Thymus (tissue), 14 donors: ENCODE measurements at places on chromosomes 12 and 14.

DNA sequence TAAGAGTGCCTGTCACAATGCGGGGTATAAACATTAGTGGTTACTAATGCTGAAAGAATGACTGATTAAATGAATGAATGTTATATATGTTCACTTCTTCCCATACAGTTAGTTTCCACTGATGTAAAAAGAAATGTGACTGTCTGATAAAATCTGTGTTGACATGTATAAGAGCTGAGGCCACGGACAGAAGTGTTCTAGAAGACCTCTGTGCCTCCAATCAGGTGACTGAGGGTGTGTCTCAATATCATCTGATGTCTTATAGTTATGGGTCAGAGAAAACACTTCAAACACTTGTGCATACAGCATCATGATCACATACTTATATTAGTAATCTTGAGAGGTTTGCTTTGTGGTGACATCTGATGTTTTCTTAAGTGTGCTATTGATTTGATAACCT is 183.4 kb downstream of the TTC7B start:
- DNase-seq, result no peak

- DNase-seq, result no peak
Observed at GRCh38 chr12:90575995-90576394, 379.0 kb downstream of the CCER1 start.

- DNase-seq, result no peak
Observed at GRCh38 chr12:2281446-2281845, 228.7 kb downstream of the CACNA1C start.

DNA sequence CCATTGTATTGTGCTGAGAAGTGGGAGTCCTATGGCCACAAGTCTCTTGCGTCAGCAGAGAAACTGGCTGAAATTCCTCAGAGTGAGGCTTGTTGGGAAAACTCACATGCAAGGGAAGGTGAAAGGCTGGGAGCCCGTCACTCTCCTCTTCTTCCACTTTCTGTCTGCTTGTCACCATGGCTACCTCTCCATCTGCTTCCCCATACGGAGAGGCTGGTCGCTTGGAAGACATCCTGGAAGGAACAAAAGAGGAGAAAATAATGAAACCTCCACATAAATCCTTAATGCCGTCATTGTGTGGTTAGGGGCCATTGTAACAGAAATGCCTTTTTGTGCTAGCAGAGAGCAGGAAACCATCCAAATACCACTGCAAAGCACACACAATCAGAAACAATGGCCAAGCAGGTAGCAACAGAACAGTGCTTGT is 53.7 kb downstream of the SOX5 start:
- DNase-seq, result no peak

GRCh38 chr12:15320881-15321280 is 1.4 kb upstream of the PTPRO start:
- no peak for DNase-seq

DNA sequence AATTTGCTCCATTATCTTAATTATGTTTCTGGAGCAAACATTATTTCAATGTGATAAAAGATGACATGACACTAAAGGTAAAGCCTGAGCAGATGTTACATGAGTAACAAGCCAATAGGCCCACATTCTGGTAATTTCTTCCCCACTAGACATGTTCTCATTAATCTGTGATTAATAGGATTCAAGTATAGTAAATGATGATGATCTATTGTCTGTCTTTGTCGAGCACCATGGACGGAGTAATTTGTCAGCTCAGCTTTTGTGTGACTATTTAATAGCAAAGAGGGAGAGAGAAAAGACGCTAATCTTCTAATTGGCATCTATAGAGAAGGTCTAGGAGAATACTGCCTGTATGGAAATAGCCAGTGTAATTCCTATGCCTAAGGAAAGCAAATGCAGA is 62.2 kb upstream of the INSM2 start:
- no peak for DNase-seq

GRCh38 chr12:114812858-114813761 is 129.1 kb upstream of the TBX3 start:
- DNase-seq, result no peak

DNA sequence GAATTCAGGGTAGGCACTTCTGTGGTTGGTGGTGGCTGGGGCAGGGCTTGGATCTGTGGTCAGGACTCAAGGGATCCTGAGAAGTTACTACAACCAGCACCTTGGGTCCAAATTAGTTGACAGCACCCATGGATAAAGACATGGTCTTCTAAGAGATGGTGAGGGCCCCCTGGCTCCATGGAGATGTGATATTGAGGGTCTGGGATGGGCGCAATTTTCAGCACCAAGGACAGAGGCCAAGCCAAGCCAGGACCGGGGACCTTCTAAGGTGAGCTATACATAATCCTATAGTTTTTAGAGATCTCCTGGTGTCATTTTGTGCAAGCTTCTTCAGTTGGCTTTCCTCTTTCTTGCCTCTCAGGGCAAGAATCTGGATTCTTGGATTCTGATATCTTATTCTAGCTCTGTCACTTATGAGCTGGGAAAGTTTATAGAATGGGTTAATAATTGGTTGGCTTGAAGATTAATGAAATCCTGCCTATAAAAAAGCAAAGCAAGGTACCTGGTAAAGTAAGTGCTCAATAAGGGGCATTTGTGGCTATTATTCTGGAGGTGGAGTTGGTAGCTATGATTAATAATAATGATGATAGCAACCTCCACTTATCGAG is 130.1 kb upstream of the LHX5 start:
- DNase-seq, result peak; percentile 5

DNA sequence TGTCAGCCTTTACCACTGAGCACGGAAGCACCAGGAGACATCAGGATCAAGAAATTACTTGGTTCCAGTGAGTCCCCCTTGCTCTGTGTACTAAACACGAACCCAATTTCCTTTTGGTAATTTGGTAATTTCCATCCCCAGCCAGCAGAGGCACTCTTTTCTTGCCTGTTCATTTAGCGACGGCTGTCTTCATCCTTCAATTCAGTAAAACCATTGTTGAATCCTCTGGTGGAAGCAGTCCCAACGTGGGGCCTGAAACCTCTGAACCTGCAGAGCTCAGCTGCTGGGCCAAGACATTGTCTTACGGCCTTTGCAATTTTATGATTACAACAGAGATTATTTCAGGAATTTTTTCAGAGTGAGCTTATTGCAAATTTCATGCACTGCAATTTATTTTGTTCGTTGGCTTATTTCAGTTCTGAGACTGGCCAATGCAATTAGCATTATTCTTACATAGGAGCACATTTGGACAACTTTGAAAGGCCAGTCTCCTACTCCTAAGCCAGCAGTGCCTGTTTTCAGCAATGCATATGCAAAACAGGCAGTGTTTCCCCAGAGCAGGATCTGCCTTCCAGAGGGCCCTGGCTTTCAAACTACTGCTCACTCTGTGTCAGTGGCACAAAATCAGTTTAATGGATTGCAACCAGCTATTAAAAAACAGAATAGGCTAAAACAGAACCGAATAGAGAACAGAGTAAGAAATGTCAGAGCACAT is 372.9 kb upstream of the TMEM132C start:
- no peak for DNase-seq

DNA sequence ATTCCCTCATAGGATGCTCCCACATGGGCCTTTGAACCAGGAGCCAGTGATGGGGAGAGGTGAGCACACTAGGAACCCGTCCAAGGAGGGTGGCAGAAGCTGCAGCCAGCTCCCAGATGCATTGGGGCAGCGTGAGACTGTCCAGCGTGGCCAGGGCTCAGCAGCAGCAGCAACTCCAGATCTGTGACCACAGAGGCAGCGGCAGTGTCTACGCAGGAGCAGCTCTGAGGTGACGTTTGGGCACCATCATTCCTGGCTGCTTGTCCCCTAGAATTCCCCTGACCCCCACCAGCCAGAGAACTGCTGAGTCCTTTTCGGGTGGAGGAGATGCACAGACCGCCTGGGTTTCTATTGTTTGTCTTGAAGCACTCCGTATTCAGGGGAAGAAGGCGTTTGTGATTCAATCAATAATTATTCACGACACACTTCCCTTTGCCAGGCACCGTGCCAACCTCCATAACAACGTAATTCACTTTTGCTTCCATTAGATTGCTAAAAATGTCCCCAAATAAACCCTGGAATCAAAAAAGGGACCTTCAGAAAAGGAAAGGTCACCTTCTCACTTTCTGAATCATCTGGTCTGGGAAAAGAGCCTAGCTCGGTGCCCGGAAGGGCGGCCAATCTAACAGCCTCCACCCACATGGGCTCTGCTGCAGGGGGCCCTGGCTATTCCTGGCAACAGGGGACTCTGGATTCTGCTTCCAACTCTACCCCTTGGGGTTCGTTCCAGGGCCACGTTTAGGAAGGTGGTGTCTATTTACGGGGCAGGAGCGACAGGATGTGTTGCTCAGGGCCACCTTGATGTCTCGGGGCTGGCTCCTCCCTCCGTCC is 11.4 kb upstream of the BDKRB2 start:
- no peak for DNase-seq

DNA sequence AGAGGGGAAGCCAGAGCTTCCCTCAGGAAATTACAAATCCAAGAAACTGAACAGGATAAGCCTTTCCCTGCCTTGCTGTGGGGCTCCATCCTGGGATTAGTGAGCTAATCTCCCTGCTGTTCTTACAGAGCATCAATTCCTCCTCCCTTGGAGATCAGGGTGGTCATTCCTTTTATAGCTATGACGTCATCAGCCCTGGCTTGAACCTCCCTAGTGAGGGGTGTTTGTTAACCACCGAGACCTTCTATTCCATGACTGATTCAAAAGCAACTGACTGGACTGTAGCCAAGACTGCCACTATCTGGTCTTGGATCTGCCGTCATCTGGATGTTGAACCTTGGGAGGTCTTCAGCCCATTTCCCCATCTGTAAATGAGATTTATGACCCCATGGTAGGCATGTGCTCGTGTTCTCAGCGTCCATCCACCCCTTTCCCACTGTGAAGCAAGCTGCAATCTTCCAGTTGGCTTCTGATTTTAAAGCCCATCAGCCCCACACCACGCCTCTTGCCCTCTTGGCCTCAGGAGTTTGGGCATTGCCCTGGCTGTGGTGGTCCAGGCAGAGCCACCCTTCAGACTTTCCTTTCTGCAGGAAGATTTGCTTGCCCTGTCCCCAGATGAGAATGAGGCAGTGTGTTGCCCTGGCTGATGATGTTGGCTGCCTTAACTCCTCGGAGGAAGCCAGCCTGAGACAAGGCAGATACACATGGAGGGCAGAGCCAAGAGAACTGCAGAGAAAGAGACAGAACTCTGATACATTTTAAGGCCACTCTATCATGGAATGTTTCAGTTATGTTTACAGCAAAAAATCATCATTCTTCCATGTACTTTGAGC is 59.6 kb upstream of the ACTN1 start:
- DNase-seq, result no peak

DNA sequence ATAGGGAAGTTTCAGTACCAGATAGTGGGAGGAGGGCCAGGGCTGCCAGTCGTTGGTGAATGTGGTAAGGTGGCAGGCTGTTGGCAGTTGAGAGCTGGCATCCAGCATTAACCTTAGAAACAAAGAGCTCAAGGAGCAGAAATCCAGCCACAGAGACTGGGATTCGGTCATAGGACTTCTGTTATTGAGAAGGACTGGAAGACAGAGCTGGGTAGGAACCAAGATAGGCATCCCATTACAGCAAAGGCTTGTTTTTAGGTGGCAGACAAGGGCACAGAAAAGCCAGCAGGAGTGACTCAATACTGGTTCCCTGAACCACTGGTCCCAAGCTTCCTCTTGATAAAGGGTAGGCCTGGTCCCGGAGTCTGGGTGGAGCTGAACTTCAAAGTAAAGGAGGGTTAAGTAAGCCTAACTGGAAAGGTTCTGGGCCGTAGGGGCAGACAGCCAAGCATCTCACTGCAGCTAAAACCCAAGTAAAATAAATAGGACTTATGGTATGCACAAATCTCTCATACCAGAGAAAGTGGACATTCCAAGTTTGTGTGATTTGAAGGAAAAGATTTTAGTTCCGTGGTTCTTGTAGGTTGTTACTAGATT is 147.9 kb downstream of the ETV6 start:
- no peak for DNase-seq

DNA sequence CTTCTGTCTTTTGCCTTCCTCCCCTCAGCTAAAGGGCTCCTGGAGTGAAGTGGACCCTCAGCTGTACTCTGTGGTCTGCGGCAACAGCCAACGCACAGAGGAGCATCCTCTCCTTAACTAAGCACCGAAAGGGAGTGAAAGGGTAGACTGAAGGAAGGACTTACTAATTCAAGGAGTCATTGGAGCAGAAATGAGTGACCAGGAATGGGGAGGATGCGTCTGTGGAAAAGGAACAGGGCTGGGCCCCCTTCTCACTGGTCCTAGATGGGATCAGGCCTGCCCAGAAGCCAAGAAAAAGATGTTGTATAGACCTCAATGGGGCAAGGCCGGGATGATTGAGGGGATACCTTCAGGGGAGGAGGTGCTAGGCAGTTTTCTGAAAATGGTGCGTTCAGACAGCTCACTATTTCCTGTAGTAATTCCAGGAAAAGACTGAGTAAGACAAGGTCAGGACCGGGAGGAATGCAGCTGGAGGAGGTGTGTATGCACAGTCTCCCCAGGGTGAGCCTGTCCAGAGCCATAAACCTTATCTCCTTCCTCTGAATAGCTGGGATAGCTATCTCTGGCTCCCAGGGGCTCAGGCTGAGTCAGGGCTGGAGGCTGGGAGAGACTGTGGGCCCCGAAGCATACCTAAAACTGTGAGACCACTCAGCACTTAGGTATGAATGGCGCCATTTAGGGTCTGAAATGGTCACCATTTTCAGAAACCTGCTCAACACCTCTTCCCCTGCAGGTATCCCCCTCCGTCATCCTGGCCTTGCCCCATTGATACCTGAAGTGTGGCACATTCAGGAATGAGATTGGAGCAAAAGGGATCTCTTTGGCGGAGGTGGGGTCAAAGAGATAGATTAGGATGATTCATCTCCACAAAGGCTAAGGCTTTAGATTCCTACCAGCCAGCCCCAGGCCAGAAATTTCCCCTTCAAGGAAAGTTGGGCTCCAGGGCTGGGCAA is 20.2 kb upstream of the KRT8 start:
- DNase-seq, result no peak

DNA sequence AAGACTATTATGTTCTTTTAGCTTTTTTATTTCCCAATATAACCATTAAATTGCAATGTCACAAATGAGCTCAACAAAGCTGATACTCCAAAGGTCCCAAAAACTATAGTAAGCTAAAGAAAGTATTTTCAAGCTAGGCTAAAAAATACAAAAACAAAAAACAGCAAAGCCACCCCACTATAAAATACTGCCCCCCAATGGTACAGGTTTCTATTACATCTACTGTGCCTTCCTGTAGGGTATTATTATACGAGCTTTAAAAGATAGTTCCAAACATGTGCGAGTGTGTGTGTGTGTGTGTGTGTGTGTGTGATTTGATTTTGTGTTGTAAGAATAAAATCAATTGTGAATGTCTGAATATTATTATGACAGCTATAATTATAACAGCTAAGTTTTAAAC is 1.1 kb downstream of the IFNG start:
- DNase-seq, result no peak

GRCh38 chr14:56194042-56194441 is 75.8 kb downstream of the PELI2 start:
- no peak for DNase-seq

DNA sequence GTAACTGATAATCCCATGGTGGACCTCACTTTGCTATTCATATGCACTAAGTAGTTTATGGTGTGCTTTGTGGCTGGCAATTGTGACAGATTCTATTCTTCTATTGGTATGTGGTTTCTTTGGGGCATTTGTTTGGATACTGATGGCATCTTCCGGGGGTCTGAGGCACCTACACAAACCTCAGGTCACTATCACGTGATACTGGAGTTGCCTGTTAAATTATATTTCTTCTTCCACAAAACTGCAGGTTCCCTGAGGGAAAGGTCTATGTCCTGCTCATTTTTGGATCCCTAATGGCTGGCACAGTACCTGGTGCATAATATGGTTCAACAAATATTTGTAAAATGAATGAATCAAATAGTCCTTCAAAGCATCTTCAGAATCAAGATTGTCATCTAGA is 49.5 kb upstream of the HELB start:
- no peak for DNase-seq
